Kidney capillary endothelial cell (primary cell): ENCODE measurements at places on chromosomes 12 and 14.

- no peak for DNase-seq
Observed at GRCh38 chr12:1826867-1827705, 6.7 kb downstream of the LRTM2 start.

DNA sequence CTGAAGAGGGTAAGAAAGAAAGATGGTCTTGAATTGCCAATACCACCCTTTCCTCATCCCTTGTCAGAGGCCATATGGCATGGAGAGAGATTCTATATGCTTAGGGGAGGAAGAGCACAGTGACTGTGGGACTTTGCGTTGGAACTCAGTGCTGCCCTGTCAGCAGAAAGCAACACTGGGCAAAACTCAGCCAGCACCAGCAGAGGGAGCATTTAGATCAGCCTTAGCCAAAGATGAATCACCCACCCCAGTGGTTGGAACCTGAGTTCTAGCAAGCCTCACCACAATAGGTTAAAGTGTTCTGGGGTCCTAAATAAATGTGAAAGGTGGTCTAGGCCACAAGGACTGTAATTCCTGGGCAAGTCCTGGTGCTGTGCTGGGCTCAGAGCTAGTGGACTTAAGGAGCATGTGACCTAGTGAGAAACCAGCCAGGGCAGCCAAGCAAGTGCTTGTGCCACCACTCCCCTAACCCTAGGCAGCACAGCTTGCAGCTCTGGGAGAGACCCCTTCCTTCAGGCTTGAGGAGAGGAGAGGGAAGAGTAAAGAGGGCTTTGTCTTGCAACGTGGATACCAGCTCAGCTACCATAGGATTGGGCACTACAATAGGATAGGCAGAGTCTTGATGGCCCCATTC lies 11.4 kb upstream of the BCAT1 start:
- DNase-seq, result peak; percentile 45

DNA sequence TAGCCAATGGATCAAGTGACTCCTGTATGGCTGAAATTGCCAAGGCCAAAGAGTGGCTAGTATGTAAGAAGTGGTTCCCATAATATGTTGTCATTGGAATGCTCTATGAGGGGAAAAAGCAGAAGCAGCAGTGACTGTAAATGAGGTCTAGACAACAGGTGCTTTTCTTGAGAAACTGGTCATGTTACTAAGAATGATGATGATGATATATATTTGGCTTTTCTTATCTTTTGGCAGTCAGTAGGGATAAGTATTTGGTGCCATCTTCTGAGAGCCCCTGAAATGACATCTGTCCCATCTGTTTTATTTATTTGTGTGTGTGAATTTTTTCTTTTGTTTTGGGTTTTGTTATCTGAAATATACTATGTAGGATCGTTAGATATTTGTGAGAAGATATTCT lies 141.7 kb downstream of the SYT1 start:
- peak; percentile 15 for DNase-seq

DNA sequence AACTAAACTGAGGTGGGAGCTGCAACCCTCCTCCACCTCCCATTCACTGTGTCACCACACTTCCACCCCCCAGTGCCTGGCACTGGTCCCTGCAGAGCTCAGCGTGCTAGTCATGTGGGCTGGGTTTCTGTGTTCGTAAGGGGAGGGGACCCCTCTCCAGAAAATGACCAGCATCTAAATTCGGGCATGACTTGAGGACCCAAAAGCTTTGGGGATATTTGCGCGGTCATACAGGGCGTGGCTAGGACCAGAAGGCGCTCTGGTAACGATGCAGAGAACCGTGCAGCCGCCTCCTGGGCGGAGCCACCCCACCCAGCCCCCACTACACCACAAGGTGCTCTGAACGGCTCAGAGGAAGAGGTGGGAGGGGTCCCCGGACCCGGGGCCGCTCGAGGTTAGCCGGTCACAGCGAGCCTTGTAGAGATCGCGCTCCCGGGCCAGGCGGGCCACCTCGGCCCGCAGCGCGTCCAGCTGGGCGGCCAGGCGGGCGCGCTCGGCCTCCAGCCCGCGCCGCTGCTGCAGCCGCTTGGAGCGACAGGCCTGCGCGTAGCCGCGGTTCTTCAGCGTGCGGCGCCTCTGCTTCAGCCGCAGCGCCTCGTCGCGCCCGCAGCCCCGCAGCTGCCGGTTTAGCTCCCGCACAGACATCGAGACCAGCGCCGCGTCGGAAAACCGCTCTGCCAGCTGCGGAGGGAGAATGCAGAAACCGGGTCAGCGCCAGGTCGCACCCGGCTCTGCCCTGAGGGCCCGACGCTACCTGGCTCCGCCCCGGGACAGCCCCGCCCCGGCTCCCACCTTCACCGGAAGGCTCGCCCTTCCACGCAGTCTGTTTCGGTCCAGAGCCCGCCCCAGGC lies 9.8 kb downstream of the CPNE6 start:
- DNase-seq, result no peak

- no peak for DNase-seq
Observed at GRCh38 chr14:57182760-57183503, 85.8 kb downstream of the EXOC5 start.

GRCh38 chr12:12017798-12018197 lies 52.9 kb upstream of the BCL2L14 start:
- no peak for DNase-seq

- DNase-seq, result no peak
Observed at GRCh38 chr12:84362552-84362897, 550.1 kb downstream of the SLC6A15 start.

DNA sequence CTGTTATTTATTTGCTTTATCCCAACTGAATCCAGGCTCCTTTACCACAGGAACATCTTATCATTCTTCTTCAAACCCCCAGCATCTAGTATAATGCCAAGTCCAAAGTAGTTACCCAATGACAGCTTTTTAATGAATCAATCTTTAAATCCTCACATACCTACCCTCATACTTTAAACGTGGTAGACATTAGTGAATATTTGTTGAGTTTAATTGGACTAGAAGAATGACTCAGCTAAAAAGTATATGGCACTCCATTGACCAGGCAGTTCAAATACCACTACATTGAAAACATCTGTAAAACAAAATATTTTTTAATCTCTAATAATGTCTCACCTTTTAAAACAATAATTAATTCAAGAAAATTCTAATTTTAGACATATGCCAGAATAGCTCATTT lies 98.1 kb downstream of the ZFC3H1 start:
- no peak for DNase-seq

DNA sequence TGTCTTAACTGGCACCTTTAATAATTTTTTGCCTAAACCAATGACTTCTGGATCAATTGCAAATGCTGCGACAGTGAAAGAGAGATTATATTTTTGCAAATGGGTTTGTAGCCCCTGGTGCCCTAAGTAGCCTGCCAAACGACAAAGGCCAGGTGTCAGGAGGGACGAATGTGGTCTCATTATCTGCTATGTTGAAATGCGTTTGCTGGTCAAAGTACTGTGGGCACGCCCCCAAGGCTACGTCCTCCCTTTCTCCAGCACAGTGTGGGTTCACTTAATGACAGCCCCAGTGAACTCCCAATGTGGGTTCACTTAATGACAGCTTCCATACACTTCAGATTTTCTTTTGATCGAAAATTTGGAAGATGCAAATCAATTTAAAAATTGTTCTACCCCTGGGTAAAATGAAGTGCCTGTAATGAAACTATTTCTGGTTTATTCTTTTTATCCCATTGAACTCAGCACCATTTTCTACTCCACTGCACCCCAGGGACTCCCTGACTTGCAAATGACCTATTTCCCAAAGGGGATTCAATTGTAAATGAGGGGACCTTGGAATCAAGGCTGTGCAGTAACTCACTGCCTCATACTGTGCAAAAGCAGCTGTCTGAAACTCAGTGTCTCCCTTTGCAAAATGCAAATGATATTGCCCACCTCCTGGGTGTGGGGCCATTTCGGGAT lies 1.4 kb downstream of the SERPINA11 start:
- no peak for DNase-seq

GRCh38 chr12:65740873-65741600 lies 83.2 kb upstream of the HMGA2 start:
- DNase-seq, result peak; percentile 55

- DNase-seq, result no peak
Observed at GRCh38 chr14:81480741-81481140, 52.9 kb downstream of the SEL1L start.
